ENCODE measurements at places on chromosomes 13 and 19.

DNA sequence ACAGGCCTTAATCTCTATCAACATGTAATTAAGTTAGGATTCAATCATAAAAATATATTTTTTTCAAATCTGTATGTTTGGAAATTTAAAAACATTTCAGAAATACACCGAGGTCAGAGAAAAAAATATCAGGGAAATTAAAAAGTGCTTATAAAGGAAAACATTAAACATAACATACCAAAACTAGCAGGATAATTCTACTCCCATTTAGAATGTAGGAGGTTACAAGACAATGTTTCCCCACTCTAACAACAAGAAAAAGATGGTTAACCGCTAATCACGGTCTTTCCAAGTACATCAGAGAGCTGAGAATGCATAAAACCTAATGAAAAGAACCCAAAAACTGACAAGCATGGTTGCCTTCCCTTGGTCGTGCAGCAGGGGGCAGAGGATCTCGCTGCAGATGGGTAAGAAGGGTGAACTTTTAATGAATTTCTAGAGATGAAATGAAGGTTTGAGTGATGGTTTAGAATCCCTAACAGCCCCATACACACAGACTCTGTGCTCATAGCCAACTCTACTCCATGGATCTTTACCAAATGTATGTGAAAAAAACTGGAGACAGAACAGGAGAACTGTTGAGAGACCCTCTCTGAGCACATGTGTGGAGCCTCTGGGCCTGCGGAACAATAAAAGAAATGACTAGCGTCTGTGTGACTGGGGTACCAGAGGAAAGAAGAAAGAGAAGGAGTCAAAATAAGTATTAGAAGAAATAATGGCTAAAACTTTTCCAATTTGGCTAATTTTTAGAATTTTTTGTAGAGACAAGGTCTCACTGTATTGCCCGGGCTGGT lies 51.3 kb upstream of the LSM14A start:
- DNase-seq, result peak; percentile 40

GRCh38 chr19:54188215-54188871 lies 1.0 kb downstream of the MBOAT7 start:
- no peak for DNase-seq

GRCh38 chr13:78881054-78881453 lies 222.1 kb upstream of the OBI1 start:
- DNase-seq, result no peak

- DNase-seq, result no peak
Observed at GRCh38 chr19:5406816-5407215, 48.4 kb upstream of the ZNRF4 start.

GRCh38 chr19:41682437-41682836 lies 5.6 kb downstream of the CEACAM7 start:
- no peak for DNase-seq

GRCh38 chr13:23724196-23724970 lies 154.2 kb downstream of the TNFRSF19 start:
- DNase-seq, result no peak

DNA sequence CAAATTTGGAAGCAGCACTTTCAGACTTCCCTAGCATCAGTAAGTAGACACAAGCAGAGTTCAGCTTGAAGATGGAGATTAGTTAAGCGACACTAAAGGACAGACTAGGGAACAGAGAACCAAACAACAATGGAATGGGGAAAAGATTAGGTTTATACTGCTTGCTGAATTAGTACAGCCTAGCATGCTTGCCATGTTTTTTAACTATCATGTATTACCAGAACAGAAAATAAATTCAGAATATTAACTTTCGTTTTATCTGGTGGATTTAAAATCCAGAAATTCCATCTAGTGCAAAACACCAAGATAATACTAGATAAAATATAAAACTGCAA lies 451.5 kb upstream of the SLC10A2 start:
- DNase-seq, result no peak

- DNase-seq, result no peak
Observed at GRCh38 chr19:14554382-14554812, 17.5 kb downstream of the NDUFB7 start.

DNA sequence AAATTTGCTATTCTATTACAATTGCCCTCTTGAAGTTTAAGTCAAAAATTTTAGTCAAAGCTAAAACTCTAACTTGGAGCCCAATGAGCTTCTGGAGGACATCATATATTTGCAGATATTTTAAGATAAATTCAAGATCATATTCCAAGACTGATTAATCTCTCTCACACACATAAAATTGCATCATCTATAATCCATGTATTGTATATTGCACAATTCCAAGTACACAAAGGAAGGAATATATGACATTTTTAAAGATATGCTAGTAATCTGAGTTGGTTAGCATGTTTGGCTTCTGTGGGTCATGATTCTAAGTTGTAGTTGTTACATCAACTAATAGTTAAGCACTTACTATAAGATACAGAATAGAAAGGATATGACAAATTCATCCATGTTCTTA lies 53.3 kb downstream of the KCNRG start:
- DNase-seq, result no peak

DNA sequence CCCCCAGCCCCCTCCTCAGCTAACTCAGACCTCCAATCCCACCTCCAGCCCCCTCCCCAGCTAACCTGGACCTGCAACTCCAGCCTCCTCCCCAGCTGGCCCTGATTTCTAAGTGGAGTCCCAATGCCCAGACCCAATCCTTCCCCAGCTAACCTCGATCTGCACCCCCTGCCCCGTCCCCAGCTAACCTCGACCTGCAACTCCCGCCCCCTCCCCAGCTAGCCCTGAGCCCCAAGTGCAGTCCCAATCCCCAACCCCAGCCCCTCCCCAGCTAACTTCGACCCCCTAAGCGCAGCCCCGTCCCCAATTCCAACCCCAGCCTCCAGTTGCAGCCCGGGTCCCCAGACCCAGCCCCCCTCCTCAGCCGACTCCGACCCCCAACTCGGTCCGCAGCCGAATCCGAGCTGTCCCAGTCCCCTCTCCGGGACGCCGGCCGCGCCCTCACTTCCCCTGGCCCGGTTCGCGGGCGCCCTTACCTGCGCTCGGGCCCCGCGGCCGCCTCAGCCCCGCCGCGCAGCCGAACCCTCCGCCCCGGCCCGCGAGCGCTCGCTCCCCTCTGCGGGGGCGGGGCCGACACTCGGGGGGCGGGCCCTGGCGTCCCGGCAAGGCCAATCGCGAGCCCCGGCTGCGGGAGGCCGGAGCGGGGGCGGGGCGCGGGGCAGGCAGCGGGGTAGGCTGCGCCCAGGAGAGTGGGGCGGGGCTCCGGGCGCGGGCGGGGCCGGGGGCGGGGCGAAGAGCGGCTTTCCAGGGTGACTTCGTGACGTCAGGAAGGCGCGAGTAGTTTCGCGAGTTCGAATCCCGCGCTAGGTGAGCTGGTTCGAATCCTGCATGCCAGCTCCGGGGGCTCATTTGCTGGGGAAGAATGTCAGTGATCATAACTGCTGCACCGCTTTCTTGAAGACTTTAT lies at the start of gene GNG7:
Gene GNG7, minus strand, starts transcription at position 525 of the 907 bp plus-strand sequence. CDS start 182,006 bp downstream, outside the sequence.
- DNase-seq, result peak; percentile 94

GRCh38 chr13:106163426-106163825 lies 372.0 kb downstream of the EFNB2 start:
- no peak for DNase-seq

GRCh38 chr13:77859450-77859849 lies 59.2 kb downstream of the EDNRB start:
- no peak for DNase-seq

DNA sequence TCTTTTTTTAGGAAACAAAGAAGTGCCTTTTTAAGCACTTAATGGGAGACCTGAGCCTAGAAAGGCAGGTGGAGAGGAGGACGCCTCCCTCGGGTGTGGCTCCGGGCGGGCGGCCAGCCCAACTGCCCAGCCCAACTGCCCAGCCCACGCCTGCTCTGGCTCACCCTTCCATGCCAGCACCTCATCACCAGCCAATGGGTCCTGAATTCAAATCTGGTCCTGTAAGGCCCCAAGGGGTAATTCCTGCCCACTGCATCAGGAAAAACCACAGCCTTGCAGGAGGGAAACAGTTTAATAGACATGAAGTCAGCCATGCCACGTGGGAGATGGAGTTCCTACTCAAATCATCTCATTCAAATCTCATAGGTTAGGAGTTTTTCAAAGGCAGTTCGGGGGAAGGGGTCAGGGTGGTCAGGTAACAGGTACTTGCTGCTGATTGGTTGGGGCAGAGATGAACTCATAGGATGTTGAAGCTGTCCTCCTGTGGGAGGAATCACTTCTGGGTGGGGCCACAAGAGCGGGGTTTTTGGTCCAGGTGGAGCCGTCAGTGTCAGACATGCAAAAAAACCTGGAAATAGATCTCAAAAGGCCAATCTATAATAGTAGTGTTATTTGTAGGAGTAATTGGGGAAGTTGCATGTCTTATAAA lies 64.9 kb downstream of the HSPH1 start:
- no peak for DNase-seq

GRCh38 chr19:48123907-48124651 lies 13.5 kb upstream of the PLA2G4C start:
- DNase-seq, result no peak

- no peak for DNase-seq
Observed at GRCh38 chr13:103349211-103349980, 283.2 kb upstream of the SLC10A2 start.

GRCh38 chr13:24630851-24631620 lies 49.2 kb upstream of the ATP12A start:
- no peak for DNase-seq

DNA sequence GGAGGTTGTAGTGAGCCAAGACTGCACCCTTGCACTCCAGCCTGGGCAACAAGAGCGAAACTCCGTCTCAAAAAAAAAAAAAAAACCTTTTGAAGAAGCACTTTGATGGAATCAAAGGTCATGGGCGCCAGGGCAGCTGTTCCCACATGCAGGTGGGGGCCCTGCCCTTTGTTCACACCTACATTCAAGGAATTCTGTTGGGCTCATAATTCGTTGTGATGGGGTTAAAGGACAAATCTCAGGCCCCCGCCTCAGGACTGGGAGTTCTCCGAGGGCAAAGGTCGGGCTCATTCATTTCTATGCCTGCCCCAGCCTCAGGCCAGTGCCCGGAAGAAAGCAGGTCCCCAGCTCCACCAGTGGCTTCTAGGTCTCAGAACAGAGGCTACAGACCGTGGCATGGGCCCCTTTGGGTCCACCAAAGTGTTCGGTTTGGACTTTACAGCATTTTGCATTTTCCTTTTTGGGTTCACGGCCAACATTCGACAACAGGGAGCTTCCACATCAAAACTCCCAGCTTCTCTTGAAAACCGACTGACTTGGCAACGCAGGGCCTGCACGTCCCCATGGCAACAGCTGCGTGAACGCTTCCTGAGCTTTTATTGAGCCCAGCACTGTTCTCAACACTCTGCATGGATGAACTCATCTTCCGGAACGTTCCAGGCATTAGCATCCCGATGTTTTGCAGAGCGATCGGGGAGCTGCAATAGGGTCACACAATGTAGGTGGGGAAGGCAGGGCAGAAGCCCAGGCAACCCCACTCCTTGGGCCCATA lies 10.1 kb upstream of the GTF2F1 start:
- DNase-seq, result no peak

DNA sequence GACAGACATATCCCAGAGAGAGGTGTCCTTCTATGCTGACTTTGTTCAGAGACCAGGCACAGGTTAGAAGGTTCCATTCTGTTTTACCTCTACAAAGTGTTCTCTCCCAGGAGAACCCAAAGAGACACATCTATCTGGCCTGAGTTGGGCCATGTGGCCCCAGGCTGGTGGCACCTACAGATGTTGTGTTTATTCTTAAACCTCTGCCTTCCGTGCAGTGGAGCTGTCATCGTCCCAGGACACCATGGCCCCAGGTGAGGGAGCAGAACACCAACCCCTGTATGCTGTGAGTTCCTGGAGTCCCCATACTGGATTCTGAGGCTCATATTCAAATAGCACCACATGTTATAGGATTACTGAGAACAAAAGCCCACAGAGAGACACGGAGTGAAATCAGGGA lies 3.9 kb downstream of the KIR3DL3 start:
- no peak for DNase-seq

- peak; percentile 58 for DNase-seq
Observed at GRCh38 chr13:46071590-46072249, 19.2 kb upstream of the ZC3H13 start.

DNA sequence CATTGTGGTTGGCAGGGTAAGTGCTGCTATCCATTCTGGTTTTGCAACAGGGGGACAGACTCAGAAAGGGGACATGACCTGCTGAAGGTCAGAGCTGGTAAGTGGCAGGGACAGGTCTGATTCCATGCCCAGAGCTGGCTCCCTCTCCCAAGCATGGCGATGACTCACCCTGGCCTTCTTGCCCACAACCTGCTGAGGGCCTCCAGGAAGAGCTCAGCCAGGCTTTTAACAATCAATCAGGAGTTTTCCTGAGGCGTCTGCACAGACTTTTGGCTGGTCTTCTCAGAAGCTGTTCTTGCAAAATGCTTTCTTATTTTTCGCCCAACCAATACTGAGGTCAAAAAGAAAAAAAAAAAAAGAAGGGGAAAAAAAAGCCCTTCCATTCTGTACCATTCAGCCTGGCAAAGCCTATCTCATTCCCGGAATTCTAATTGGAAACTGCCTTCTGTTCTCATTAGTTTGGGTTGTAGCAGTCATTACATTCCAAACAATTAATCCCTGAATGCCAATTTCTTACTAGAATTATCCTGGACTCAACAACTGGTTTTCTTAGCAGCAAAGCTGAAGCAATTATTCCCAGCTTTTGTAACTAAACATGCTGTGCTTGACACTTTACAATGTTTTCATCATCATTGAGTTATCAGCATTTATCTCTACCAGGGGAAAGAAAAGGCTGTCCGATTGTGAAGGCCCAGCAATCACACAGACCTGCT lies 17.7 kb downstream of the SIAH3 start:
- DNase-seq, result peak; percentile 57

DNA sequence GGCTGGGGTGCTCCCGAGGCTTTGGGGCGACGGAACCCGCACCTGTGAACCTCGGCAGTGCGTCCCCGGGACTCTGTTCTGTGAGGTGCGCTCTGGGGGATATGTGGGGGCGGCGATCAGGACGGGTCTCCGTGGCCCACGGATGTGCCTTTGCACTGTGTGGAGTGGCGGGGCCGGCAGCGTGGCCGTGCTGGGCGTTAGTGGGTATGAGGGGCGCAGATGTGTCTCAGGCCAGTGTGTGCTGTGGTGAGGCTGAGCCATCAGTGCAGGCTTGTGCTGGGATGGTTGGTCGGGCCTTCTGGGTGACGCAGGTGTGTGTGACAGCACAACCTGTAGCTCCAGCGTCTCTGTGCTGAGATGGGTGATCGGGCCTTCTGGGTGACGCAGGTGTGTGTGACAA lies 16.9 kb downstream of the ZNF331 start:
- no peak for DNase-seq

GRCh38 chr19:50513746-50514345 lies at the start of gene ASPDH:
Gene ASPDH, minus strand, starts transcription at chr19:50513913. Its CDS starts 90 bp downstream, at chr19:50513823.
- peak; percentile 11 for DNase-seq

DNA sequence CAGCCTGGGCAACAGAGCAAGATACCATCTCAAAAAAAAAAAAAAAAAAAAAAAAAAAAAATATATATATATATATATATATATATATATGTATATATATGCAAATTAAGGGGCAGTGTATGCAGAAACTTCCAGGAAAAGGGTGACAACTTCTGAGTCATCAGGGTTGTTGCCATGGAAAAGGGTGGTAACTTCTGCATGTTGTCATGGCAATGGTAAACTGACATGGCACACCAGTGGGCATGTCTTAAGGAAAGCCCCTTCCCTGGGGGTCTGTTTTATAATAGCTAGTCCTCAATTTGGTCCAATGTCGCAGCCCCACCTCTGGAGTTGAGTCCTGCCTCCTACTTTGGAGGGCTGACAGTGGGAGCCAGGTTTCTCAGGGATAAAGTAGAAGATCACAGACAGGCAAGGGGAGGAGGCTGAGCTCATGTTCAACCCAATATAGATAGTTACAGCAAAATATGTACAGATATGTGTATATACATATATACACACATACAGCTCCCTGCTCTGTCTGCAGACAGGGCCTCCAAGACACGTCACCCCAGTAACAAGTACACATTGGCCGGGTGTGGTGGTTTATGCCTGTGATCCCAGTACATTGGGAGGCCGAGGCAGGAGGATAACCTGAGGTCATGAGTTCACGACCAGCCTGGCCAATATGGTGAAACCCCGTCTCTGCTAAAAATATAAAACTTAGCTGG lies 7.2 kb upstream of the FCHO1 start:
- DNase-seq, result no peak
